ENCODE measurements at places on chromosomes 1 and 21.

DNA sequence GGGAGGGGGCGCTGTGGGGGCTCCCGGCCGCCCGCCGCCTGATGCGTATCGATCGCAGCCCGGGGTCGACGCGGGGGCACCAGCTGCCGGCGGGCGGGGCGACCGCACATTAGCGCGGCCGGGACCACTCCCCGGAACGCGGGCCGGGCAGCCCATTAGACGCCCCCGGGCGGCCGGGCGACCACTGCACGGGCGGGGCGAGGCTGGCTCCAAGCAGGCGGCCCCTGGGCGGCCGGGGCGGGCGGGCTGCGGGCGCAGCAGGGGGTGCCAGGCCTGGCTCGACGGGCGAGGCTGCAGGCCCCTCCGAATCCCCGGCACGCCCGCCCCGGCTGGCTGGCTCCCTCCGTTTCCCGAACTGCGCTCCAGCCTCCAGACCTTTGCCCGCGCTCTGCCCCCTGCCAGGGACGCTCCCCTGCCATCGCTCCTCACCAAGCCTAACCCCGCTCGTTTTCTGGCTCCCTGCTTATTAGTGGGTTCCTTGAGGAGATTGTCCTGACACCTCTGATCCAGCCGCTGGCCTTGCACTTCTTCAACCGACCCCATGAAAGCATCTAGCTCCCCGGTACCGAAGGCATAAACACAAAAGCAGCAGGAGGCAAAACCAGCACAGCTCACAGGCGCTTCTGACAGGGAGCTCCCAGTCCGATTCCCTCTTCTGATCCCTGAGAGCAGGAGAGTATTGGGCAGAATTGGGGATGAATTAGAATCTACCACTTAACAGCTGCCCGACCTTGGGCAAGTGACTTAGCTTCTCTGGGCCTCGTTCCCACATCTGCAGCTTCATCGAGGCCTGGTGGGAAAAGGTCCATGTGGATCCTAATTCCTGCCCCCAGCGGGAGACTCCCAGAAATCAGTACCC, 92.6 kb upstream of the CASZ1 start:
- DNase-seq, result no peak

DNA sequence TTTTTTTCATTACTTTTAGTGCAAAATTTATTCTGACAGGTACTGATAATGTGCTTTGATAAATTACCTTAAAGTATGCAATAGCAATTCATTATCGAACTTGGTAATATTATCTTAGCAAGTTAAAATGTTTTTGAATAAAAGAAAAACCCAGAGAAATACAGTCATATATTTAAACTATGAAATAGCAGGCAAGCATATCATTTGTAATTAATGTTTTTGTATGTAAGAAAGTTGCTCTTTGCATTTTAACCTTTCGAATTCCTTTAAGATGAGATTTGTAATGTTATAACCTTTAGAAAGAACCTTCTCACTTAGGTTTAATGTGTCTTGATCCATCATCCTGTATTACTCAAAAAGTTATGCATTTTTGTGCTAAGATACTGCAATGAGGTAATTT, 585.6 kb downstream of the PTBP2 start:
- no peak for DNase-seq

GRCh38 chr1:9732123-9732971, 80.8 kb downstream of the PIK3CD start:
- no peak for DNase-seq

DNA sequence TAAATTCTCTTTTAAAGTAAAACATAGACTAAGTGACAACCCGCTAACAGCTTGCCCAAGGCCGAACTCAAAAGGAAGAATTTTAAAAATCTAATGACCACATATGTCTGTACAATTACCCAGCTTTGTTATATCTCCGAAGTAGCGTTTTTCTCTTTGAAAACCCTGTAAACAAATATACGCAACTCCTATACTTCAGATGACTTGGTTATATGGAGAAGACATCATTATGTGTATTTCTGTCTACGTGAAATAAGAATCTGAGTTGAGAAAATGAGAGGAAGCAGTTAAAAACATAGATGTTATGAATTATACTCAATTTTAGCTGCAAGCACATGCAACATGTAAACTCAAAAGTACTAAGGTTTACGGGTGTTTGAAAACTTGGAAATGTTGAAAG, 2.0 kb downstream of the PBX1 start:
- no peak for DNase-seq
